Stimulated activated CD4-positive, alpha-beta T cell treated with anti-CD3 and anti-CD28 coated beads, Interleukin-1b, Interleukin-23, amount 100 ng/mL, for 1 hour (primary cell): ENCODE measurements at places on chromosomes 2 and 18.

GRCh38 chr2:46701152-46701551 is 214.5 kb downstream of the MCFD2 start:
- no peak for DNase-seq

DNA sequence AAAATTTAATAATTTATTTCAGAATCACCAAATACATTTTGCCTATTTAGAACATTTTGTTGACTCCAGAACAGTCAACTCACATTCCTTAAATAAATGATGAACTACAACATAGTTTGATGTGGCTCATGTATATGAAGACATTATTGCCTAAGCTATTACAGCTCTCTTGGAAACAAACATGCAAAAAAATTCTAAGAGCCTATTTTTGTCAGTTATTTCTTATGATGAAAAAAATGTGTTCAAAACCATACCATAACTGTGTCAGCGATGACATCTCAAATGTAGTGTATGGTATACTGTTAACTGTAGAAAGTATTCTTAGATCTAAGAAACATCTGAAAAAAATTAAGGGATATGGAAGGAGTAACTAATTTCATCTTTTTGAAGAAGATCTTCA is 6.3 kb upstream of the EMILIN2 start:
- no peak for DNase-seq

- DNase-seq, result no peak
These were observed 355.3 kb upstream of the SMIM21 start for GRCh38 chr18:75782826-75783225.

DNA sequence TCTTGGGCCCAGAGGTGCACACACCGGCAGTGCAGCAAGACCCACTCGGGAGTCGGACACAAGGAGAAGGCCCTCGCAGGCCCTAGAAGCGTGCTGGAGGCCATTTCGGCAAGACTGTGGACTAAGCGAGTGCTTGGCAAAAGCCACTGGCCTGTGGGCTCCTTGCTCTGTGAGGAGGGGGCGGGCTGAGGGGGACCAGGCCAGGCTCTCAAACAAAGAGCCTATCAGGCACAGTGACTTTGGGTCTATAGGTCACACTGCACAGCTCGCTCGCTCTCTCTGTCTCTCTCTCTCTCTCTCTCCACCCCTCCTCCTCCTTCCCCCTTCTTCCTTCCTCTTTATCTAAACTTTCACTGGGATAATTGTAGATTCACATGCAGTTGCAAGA is 23.6 kb upstream of the ZCCHC2 start:
- DNase-seq, result no peak

GRCh38 chr2:128388499-128388941 is 69.9 kb upstream of the HS6ST1 start:
- no peak for DNase-seq
